ENCODE measurements at places on chromosomes 13 and 19.
A peak's percentile ranks its signal among the peaks of the same experiment; 100 is the strongest.

DNA sequence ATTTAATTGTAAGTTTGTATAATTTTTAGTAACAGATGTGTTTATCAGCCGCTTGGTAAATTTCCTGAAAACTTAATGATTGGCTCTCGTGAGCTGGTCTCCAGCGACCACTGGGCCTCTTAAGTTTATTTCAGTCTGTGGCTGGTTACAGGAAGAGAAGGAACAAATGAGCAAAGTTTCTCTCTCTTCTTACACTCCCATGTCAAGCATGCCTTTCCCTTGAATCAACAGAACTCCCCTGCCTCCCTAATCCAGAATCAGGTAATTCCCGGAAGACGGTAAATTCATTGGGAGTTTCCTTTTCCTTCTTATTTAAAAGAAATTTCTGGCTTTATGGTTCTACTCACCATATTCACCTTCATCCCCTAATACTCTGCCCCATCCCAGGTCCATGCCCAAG lies 52.5 kb upstream of the POMP start:
- no peak for DNase-seq

- no peak for DNase-seq
Observed at GRCh38 chr19:14528419-14529253, 758 bp upstream of the TECR start.

DNA sequence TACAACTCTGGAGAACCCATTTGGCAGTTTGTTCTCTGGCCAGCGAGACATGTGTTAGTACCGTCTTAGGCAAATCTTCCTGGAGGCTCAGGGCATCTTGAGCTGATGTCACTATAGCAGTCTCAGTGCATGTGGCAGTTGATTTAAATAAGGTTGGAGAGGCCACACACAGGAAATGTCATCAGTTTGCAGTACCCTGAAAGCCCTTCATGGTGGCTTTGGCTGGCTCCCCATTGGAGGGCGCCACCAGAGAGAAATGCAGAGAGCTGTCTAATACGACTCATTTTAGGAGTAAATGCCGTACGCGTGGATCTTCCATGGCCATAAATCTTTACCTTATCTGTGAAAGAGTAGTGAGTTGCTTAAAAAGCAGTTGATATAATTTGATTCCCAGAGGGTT lies 163.1 kb downstream of the STK24 start:
- no peak for DNase-seq

GRCh38 chr19:14114854-14115253 lies 2.7 kb downstream of the PRKACA start:
- DNase-seq: peak; percentile 16

DNA sequence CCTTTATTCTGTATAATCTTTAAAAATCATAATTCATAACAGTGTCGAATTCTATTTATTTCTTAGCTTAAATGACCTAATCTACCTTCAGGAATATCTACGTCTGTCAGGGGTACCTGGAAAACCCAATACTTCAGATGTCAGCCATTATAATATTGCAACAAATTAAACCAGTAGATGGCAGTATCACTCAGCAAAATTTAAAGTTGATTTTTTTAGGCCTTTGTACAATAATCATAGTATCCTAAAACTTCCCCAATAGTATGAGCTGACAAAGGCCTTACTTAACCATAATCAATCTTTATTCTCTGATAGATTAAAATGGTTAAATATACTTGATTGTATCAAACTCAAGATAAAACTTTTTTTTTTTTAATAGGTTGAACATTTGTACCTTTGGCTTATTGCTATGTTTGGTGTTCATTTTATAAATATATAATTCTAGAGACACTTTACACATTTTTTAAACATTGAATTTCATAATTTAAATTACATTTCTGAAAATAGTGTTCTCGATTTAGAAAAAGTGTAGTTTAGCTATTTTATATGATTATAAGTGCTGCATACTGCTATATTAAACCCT lies 830.2 kb upstream of the SPRY2 start:
- no peak for DNase-seq

DNA sequence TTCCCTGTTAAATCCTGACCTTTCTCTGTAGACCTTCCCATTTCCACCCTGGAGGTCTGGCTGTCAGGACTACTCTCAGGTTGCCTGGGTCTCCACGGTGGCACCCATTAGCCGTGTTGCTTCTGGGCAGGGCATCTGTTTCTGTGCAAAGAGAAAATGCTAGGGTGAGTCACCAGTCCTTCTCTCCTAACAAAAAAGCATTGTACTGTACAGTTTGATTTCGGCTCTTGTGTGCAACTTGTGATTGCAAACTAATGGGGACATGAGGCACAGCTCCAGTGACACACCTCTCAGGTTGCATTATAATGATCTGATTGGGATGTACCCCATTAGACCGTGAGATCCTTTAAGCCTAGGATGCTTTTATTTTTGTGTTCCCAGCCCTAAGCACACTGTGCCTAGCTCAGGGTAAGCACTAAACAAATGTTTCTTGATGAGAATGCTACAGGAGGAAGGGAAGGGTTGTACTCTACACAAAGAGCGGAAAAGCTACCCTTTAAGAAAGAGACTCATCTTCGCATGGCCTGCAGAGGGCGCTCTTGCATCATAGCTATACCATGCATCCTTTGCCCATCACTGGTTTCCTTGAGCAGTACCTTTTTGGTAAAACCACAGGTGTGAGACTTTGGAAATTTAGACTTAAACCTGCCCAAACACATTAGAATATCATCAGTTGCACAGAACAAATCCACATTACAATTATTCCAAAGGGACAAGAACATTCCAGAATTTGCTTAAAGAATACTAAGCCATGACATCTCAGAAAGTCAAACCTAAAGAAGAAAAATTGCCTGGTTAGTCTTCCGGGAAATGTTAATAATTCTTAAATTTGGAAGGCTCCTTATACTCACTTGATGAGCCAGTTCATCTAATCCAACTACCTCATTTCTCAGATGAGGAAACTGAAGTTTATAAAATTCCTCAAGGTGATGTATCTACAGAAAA lies 20.3 kb upstream of the TRIM13 start:
- DNase-seq: peak; percentile 58

DNA sequence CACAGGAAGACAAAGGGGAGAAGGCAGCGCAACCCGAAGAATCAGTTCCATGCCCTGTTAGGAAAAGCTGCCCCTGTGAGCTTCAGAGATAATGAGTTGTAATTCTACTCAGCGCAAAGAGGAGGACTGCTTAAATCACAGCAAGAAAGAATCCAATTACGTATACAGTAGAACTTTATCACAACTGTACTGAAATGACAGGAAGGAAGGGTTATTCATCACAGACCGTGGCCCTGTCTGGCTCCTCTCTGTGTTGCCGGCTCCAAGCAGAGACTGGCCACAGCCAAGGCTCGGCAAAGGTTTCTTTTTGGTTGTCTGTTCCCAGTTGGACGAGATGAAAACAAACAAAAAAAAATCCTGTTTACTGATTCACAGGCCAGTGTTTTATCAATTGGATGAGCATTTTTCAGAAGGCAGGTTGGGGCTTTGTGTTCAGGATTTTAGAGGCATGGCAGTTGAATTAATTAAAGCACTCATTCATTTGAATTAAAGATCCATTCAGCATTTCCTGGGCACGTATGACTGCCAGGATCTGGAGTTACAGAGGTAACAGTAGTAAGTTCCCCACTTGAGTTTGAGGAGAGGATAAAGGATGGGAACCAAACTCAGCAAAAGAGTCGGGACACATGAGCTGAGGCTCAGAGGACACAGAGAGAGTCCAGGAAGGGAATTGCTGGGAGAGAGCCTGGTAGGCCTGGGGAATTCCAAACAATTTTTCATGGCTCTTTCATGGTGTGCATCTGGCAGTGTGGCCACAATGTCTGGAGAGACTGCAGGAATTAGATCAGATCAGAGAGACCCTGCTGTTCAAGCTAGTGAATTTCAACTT lies 341.0 kb downstream of the DNAJC15 start:
- no peak for DNase-seq

GRCh38 chr19:42249149-42249750 lies 5.7 kb downstream of the ERF start:
- no peak for DNase-seq

DNA sequence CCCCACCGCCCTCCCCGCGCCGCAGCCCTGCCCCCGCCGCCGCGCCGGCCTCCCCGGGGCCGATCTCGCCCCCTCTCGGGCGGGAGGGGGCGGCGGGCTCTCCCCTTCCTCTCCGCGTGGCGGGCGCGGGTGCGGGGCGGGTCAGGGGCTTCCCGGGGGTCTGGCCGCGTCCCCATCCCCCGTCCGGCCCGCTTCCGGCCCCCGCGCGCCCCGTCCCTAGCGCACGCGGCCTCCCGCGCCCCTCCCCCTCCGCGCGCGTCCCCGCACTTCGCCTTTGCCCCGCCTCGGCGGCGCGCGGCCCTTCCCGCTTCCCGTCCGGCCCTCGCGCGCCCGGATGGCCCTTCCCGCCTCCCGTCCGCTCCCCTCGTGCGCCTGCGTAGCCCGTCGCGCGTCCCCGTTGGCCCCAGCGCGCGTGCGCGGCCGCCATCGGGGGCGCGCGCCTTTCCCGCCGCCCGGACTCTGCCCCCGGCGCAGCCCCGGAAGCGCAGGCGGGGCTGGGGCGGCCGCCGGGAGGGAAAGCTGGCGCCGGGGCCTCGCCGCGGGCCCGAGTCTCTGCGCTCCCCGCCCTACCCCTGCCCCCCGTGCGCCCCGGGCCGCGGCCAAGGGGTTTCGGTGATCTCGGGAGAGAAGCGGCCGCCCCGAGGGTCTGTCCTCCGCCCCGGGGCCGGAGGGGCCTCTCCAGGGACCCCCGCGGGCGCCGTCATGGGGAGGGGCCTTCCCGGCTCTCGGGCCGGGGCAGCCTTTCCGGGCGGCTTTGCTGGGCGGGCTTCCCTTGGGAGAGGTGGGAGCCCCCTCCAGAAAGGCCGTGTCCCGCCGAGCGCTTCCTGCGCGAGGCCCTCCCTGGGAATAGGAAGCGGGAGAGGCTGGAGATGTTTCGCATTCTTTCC lies 519 bp downstream of the PTBP1 start:
- DNase-seq: peak; percentile 75

DNA sequence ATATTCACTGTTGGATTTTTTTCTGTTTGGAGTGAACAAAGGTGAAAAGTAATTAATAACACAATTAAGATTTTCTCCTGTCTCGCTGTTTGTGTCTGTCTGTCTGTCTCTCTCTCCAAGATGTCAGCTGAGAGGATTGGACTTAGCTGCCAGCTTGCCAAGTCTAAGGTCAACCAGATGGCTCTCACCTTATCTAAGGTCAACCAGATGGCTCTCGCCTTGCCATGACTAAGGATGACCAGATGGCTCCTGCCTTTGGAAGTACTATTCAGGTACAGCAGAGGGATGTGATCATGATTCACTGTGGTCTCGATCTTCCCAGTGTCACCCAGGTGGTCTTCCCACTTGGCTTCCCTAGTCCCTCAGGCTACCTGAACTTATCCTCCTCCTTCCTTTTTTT lies 1436.4 kb downstream of the UQCRFS1 start:
- DNase-seq: no peak

DNA sequence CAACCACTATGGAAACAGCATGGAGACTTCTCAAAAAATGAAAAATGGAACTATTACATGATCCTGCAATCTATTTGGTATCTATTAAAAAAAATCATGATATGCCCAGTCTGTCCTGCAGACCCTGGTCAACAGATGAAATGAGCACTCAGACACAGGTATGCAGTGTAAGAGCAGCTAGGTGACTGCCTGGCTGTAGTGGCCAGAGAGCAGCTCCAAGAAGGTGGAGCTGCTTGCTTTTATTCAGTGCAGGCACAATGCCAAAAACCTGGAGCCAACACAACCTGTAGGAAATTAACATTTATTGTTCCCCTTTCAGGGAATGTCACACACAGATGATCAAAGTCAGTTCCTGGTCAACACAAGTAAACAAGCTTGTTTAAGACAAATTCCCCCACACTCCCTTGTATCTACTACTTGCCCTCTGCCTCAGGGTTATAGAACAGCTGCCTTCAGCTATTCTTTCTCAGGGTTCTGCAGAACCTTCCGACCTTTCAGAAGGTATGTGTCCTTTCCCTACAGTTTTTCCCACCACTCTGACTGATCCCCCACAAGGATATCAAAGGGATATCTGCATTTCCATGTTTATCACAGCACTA lies 933.7 kb upstream of the SLITRK5 start:
- DNase-seq: no peak

- no peak for DNase-seq
Observed at GRCh38 chr13:110343241-110343865, 36.3 kb downstream of the COL4A2 start.

- DNase-seq: no peak
Observed at GRCh38 chr19:18646535-18647370, 9.9 kb downstream of the KLHL26 start.

GRCh38 chr13:39419876-39420275 lies 183.1 kb downstream of the LHFPL6 start:
- DNase-seq: no peak

- DNase-seq: no peak
Observed at GRCh38 chr13:26133286-26133685, 81.5 kb upstream of the SHISA2 start.

GRCh38 chr19:40559394-40559793 lies 17.3 kb upstream of the SHKBP1 start:
- no peak for DNase-seq

DNA sequence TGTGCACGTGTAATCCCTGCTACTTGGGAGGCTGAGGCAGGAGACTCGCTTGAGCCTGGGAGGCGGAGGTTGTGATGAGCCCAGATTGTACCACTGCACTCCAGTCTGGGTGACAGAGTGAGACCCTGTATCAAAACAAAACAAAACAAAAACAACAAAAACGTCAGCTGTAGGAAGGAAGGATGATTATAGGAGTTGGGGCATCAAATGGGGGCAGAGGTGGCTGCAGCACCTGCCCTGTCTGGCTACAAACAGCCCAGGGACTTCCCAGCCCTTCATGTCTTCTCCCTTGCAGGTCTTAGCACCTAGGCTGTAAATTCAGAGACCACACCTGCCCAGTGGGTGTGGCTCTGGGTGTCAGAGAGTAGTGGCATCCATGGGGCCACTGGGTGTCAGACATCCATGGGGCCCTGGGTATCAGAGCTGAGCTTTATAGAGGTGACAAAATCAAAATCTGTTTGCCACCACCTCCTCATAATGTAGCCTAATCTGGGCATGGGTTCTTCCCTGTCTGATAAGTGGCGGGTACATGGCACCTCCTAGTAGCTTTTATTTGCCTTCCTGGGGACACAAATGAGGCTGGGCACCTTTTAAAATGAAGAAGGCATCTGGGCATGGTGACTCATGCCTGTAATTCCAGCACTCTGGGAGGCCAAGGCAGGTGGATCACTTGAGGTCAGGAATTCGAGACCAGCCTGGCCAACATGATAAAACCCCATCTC lies 4.7 kb upstream of the B3GNT3 start:
- DNase-seq: no peak

DNA sequence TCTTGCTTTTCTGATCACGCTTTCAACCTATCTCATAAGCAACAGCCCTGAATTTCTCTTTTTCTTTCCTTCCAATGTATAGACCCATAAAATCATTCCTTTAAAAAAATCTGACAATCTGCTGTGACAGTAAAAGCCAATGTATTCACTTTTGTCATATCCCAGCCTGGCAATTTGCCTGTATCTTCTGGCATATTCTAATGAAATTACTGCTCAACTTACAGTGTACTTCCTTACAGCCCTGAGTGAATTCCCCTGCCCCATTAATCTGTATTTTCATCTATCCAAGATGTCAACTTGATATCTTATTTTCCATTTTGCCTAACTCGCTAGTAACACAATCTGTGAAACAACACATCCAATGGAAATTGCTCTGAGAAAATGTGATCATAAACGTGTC lies 18.0 kb upstream of the SERP2 start:
- no peak for DNase-seq

Measured in effector memory CD4-positive, alpha-beta T cell (primary cell).